ENCODE measurements at places on chromosomes 3 and 15.

GRCh38 chr3:197465197-197465995, 90.4 kb downstream of the BDH1 start:
- DNase-seq = no peak

DNA sequence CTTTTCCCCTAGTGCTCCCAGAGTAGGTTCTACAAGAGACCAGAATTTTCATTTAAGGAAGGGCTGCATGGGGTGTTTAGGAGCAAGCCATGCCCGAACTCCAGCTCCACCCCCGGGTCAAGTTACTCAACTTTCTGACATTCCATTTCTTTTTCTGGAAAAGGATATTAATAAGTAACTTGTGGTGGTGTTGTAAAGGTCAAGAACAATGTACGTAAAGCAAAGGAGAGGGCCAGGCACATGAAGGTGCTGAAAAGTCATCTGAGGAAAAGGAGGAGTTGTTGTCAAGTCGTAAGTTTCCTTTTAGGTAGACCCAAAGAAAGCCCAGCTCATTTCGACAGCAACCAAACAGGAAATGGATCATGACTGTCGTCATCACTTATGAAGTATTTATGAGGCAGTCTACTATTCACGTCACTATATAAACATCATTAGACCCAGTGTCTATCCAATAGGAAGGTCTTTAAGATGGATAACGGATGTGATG, 319.6 kb upstream of the IL12A start:
- DNase-seq = no peak

- DNase-seq = no peak
Measured at GRCh38 chr15:65993762-65994161, 124.5 kb downstream of the RAB11A start.

GRCh38 chr3:134344560-134344959, 29.7 kb downstream of the AMOTL2 start:
- no peak for DNase-seq

GRCh38 chr3:142960322-142960850, 3.1 kb downstream of the PAQR9 start:
- no peak for DNase-seq

GRCh38 chr3:43061101-43061895, 44.6 kb downstream of the POMGNT2 start:
- no peak for DNase-seq

DNA sequence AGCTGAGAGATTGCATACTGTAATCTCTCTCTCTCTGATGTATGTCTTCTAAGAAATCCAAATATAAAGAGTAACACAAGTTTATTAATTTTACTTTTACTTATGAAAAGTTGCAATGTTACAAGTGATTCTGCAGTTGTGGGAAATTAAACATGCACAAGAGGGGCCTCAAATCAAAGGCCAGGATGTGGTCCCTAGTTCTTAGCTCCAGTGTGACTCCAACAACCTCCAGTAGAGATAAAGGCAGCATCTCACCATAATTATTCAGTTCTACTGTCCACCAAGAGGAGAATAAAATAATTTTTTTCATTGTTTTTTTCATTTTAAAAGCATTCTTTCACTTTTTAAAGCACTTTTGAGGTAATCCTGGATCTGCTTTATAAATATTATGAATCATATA, 223.3 kb downstream of the RAP2B start:
- DNase-seq = no peak

DNA sequence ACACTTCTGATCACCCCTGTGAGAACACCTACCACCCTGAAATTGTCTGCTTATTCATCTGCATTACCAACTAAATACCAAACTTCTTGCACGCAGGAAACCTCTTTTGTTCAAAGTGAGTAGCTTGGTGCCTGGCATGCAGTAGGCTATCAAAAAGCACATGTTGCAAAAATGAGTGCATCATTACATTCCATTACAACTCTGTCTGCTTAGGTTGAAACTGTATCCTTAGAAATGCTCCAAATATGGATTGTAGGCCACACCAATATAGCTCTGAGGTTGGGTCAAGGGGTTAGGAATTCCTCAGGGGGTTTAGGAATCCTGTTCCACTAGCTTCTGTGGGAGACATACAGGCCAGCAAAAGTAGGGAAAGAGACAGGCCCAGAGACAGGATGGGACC, 107.2 kb downstream of the THRB start:
- no peak for DNase-seq

GRCh38 chr3:10666621-10667020, 149.4 kb upstream of the SLC6A11 start:
- no peak for DNase-seq

- DNase-seq = no peak
Measured at GRCh38 chr15:52382647-52383046, 87.0 kb upstream of the MYO5C start.

DNA sequence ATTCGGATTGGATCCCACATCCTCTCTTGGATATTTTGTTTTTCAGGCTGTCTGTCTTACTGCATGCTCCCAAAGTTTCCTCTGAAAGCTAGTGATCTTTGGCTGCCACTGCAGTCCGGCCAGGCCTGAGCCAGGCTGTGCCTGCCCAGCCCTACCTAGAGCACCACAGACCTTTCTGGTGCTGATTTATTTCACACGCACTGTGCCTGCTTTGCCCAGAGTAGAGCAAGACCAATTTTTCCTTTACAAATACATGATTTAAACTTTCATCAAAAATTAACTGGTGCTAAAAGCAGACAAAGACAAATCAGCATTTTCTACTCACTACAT, 28.0 kb upstream of the NDUFB4 start:
- no peak for DNase-seq

DNA sequence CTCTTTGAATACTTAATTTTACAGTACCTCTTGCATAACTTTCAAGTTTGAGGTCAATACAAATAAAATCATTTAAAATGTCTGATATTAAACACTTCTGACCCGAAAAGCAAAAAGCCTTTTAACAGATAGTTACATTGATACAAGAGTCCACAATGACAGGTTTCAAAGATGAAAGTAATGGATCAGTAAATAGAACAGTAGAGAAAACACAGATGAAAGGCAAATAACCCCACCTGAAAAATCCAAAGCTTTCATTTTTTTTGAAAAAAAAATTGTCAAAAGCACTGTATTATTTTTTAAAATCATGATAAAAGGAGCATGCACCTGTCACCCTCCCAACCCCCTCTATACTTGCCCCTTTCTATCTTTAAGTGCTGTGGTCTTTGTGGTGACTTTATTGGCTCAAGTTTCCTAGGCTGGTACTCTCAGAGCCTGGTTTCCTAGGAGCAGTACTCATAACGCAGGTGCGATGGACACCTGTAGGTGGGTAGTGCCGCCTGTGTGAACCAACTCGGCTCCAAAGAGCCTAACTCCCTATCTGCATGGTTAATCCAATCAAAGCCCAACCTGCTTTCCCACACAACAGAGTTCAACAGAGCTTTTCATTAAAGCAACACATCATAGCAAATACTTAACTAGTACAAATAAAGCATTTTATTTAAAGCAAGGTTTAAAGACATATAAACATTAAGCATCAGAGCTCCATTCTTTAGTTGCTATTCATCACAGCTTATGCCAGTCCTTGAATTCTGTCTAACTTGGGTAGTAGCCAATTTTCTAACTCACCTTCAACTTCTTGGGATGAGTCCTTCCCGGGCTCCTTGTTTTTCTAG, 32.2 kb downstream of the LIPC start:
- no peak for DNase-seq

GRCh38 chr15:99707473-99708270, 25.6 kb downstream of the LYSMD4 start:
- no peak for DNase-seq

- no peak for DNase-seq
Measured at GRCh38 chr3:69113536-69113935, 8.9 kb downstream of the LMOD3 start.

DNA sequence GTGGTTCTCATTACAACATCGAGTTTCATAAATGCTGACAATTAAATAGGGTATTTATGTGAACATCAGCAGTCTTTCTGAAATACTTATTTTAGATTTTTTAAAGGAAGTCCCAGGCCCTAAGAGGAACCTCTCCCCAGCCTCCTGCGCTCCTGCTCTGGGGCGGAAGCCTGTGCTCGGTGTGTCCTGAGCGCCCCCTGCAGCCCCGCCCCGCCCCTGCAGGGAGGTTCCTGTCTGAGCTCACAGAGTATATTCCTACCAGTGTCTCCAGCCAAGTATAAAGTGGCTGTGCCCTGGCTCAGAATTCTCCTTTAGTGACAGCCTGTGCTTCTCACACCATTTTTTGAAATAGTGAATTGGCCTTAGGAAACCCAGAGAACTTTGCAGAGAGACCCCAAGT, 567.9 kb downstream of the GOLGA6L6 start:
- no peak for DNase-seq

GRCh38 chr3:187986514-187986934, 167.4 kb upstream of the LPP start:
- peak; percentile 41 for DNase-seq

- DNase-seq = no peak
Measured at GRCh38 chr3:24520976-24521419, 26.3 kb upstream of the THRB start.

GRCh38 chr3:43379343-43379742, 93.0 kb downstream of the SNRK start:
- no peak for DNase-seq

- DNase-seq = no peak
Measured at GRCh38 chr15:70589221-70589620, 174.1 kb downstream of the UACA start.

GRCh38 chr3:36175916-36176461, 204.3 kb upstream of the STAC start:
- DNase-seq = no peak

GRCh38 chr3:122021811-122022401, at the start of gene ILDR1:
Gene ILDR1 (minus strand): TSS chr3:122022247. CDS start chr3:122022077, 170 bp downstream.
- no peak for DNase-seq

GRCh38 chr3:5153074-5153473, 31.0 kb downstream of the ARL8B start:
- no peak for DNase-seq

GRCh38 chr15:91911844-91912243, 58.3 kb downstream of the SLCO3A1 start:
- no peak for DNase-seq

DNA sequence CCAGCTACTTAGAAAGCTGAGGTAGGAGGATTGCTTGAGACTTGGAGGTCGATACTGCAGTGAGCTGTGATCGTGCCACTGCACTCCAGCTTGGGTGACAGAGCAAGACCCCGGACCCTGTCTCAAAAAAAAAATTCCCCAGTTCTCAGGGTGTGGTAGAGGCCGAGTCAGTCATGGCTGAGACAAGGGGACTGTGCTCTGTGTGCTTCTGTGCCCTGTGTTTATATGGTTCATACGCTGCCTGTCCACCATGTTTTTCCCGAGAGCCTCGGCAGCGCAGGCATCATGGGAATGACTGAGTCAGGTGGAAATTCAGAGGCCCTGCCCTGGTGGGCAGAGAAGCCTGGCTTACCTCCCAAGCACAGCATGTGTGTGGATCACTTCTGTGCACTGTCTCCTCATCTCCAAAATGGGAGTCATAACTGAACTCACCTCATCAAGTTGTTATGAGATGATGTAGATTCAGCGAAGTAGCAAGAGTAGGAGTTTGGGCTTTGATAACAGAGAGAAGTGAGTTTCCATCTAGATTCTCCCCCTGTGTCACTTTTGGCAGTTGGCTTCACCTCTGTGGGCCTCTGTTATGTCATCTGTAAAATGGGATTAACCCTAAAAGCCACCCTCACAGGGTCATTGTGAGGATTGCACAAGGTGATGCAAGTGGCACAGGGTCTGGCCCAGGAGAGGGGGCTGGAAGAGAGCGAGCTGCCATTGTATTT, 56.9 kb downstream of the FLNB start:
- no peak for DNase-seq

DNA sequence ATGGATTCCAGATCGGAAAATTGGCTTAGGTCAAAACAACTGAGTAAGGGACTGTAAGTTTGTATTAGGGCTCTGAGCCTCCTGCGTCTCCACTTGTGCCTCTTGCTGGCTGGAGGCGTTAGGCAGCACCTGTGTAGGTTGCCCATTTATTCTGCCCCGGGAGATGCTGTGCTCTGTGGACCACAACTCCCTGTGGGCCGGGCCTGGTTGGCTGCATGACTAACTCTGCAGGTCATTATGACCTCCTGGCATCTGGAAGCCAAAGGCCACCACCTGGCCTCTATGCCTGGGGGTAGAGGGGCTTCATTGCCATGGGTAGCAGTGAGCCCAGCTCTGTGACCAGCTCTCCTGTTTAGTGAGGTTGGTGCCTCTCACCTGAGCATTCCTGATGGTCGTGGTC, 36.0 kb upstream of the BDH1 start:
- no peak for DNase-seq

- DNase-seq = no peak
Measured at GRCh38 chr15:63469190-63469589, 35.2 kb upstream of the USP3 start.

DNA sequence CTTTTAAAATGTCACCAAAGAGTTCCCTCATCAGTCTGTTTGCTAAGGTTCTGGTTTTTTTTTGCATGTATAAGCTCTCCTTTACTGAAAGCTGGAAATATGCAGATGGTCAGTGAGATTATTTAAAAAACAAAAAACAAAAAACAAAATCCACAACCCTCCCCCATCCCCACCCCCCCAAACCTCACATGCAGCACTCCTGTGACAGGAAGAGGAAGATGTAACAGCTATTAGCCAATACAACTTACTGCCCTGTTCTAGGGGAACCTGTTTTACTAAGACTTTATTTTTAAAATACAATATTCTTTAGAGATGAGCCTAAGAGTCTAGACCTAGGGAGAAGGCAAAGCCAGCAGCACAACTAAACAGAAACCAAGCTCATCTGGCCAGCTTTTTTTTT, 39.5 kb downstream of the ANP32A start:
- DNase-seq = no peak

GRCh38 chr3:145088917-145089316, 1072.1 kb downstream of the PLOD2 start:
- no peak for DNase-seq

- DNase-seq = peak; percentile 6
Measured at GRCh38 chr3:194137008-194137505, 1.1 kb downstream of the HES1 start.

DNA sequence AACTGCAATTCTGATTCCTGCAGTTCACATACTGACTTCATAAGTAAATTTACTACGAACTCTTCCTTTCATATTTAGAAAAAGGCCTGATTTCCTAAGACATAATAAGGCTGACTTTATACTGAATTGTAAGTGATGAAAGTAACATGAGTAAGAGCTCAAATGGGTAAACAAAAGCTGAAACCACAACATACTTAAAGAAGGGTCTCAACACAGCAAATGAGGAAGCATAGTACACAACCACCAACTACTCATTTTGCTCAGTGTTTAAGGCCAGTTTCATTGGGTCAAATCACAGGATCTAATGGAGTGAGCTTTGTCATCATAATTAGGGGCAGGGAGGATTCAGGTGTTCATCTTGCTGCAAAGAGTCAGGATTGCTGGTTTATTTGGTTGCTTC, 81.4 kb downstream of the SETD2 start:
- DNase-seq = no peak

GRCh38 chr3:170776887-170777563, 93.0 kb downstream of the RPL22L1 start:
- no peak for DNase-seq

Measured in stimulated activated CD4-positive, alpha-beta T cell treated with anti-CD3 and anti-CD28 coated beads, Interleukin-2, amount 100 ng/mL, for 48 hours (primary cell).